ENCODE measurements at places on chromosomes 5 and 9.

- no peak for DNase-seq
These were observed 10.3 kb downstream of the ACTL7B start for GRCh38 chr9:108845507-108845906.

- DNase-seq, result no peak
These were observed 33.5 kb downstream of the MCCC2 start for GRCh38 chr5:71620630-71621029.

DNA sequence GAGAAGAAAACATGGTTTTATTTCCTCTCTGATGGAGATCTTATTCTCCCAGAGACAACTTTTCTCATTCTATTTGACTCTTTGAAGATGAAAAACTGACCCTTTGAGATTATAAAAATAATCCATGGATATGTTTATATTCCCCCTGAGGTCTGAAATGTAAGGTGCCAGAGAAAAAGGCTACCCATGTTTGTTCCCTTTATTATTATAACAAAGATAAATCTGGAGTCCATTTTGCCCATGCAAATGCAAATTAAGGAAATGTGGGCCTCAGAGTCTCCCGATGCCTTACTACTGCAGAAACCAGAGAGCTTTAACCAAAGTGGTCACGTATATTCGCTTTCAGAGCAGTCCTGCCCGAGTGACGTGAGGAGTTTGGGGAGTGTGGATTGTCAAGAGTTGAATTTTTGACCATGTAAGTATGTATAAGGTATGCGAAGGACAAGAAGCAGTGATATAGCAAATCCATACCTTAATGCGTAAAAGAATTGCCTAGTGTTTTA, 312.5 kb downstream of the RASEF start:
- no peak for DNase-seq

GRCh38 chr5:21085791-21086190, 1097.8 kb upstream of the CDH18 start:
- no peak for DNase-seq

DNA sequence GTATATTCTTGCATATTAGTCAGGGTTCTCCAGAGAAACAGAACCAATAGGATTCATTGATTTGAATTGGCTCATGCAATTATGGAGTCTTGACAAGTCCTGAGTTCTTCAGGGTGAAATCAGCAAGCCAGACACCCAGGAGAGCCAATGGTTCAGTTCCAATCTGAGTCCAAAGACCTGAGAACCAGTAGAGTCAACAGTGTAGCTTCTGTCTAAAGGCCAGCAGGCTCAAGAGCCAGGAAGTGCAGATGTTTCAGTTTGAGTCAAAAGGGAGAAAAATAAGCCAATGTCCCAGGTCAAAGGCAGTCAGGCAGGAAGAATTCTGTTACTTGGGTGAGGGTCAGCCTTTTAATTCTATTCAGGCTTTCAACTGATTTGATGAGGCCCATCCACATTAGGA, 37.8 kb upstream of the ANKRD34B start:
- no peak for DNase-seq

- no peak for DNase-seq
These were observed 90.0 kb upstream of the ITGA2 start for GRCh38 chr5:52898961-52899680.

DNA sequence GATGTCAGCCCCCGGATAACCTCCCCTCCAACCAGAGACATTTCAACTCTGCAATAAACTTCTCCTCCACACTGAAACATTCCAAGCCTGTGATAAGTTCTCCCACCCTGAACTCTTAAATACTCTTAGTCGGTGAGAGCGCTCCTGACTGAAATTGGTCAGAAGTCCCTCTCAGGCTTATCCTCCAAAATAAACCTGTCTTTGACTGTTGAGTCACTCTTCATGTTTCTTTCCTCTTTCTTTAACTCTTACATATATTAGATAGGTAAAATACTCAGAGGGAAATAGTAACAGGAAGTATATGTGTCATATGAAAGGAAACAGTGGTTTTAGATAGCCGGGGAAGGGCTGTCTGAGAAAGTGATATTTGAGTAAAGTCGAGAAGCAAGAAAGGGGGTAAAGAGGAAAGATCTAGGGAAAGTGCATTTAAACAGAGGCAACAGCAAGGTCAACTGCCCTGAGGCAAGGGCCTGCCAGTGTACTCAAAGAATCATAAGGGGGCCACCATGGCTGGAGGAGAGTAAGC, 11.0 kb upstream of the FAM81B start:
- no peak for DNase-seq

- no peak for DNase-seq
These were observed 74.0 kb downstream of the MRPS27 start for GRCh38 chr5:72245951-72246532.

DNA sequence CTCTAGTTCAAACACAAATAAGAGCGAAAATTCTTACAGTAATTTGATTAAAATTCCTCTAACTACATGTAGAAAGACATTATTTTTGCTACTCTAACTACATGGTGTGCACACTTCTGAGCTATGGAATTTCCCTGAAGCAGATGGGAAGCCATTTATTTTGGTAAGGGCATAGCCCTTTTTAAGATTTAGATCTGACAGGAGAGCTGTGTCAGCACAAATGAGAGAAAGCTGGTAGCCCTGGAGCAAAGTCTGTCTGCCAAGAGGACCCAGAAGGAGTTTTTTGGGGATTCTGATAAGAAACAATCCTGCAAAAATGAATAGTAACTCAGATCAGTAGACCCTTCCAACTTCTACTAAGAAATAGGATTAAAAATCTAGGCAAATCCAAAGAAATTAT, 595.9 kb upstream of the MEF2C start:
- DNase-seq, result no peak
